ENCODE measurements at places on chromosomes 3 and 15.
A peak's percentile ranks its signal among the peaks of the same experiment; 100 is the strongest.

- DNase-seq: no peak
These were observed 4.0 kb upstream of the NR2F2 start for GRCh38 chr15:96326328-96327154.

DNA sequence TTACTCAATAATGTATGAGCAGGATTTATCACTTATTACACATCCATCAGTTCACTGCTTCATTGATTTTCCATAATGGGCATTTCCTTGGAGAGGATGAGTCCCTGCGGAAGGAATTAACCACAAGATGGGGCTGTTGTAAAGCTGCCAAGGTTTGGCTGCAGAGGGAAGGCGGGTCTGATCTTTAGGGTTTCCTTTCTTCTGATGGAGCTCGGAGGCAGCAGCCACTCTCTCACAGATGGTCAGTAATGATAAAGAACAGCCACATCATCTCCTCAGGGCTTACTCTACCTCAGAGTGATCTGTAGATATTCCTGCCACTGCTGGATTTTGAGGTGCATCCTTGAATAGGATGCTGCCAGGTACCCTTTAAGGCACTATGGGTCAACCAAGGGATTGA, 115.2 kb downstream of the USP13 start:
- DNase-seq: peak; percentile 63

- no peak for DNase-seq
These were observed 497.5 kb downstream of the FGF12 start for GRCh38 chr3:192229866-192230265.

GRCh38 chr3:149967086-149967685, 3.5 kb downstream of the PFN2 start:
- peak; percentile 74 for DNase-seq

DNA sequence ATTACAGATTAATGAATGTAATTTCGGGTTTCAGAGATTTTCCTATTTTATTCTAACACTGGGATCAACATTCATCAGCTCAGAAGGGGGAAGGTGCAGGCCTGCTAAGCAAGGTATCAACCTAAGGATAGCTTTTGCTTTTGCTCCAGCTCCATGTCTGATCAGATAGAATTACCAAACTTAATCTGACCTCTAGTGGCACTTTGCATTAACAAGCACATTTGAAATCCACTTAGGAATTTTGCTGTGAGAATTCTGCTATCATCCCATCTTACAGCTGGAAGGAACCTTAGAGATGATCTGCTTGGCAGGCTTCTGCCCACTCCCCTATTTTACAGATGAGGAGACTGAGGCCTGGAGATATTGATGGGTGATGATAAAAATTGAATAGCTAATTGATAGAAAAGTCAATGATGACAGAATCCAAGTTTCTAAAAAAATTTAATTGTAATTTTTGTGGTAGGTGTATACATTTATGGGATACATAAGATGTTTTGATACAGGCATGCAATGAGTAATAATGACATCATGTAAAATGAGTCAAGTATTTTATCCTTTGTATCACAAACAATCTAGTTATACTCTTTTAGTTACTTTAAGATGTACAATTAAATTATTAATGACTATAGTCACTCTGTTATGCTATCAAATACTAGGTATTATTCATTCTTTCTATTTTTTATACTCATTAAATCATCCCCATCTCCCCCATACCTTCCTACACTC, 209.2 kb upstream of the ZPLD1 start:
- no peak for DNase-seq

All from HAP-1 (cell line).